Breast epithelium (tissue), 4 donors: ENCODE measurements at places on chromosomes 7 and 10.

DNA sequence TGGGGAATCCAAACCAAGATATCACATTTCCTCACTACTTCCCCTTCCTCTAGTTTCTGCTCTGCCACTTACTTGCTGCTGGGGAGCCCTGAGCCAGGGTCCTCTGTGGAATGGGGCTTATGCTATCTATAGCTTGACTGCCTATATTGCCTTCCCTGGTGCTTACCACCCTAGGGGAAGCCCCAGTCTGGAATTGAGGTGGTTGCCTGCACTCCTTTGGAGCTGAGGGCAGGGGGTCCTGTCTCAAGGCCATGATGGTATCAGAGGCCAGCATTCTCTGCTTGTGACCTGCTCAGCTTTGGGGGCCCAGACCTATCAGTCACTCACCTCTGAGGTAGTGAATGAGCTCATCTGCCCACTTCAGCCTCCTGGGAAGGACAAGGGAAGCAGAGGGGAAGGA lies 29.3 kb upstream of the INMT start:
- no peak for DNase-seq

GRCh38 chr7:29370531-29371314 lies 176.1 kb downstream of the CHN2 start:
- no peak for DNase-seq

GRCh38 chr10:5978230-5978489 lies 817 bp upstream of the IL15RA start:
- DNase-seq = no peak

GRCh38 chr7:133294234-133294633 lies 41.4 kb downstream of the EXOC4 start:
- DNase-seq = no peak

GRCh38 chr10:113386005-113386404 lies 166.8 kb upstream of the HABP2 start:
- DNase-seq = no peak

- DNase-seq = no peak
Observed at GRCh38 chr10:69647126-69647525, 17.1 kb downstream of the FAM241B start.

DNA sequence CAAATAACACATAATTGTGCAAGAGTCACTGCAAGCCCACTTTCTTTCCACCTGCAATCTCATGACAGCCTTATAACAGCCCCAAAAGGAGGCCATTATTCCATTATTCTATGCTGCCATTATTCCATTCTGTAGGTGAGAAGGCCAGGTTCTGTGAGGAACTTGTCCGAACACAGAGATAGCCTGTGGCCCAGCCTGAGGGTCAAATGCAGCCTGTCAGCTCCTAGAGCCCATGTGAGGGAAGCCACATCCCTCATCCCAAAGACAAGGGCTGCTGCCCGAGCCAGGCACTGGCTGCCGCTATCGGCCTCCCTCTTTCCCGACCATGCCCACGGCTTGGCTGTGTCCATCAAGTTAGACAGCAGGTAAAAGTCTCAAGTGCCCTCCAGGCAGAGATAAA lies 24.1 kb upstream of the C10orf71 start:
- DNase-seq = no peak
